Osteoblast (primary cell): ENCODE measurements at places on chromosomes 3 and 15. TPM values are rescaled to one million over a fixed set of nuclear protein-coding genes. Genes with fewer than 3 reads are reported as not detected.
A peak's percentile ranks its signal among the peaks of the same experiment; 100 is the strongest.

The GOLGA6D gene
- not detected in 2 replicates for total RNA-seq

DNA sequence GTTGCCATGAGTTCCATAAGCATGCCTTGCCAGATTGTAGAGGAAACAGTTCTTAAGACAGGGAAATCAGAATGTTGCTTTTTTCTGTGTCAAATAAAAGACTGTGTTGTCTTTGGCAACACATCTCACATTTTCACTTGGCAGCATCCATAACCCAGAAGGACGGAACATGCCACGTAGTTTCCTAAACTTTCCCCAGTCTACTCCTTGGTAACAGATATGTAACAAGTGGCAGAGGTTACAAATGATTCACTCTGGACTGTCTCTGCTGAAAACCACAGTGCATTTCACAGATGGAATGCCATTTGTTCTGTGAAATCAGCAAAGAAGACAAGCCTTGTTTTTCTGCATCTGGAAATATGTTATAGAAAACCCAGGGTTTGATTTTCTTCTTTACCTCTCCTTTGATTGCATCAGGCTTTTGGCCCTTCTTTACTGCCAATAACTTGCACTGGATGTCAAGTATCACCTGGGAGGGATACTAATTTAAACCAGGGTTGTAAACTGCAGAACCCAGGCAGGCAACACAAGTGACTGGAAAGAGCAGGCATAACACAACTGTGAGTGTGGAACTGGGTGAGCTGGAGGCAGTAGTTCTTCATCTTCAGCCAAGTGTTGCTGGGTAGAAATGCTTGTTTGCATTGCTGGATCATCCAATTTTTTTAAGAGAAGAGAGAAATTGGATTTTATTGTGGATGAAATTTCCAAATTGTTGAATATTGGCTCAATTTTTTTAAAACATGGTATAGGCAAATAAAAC, 124.4 kb upstream of the FOXB1 start:
- peak; percentile 62 for DNase-seq

The CORO2B gene
- total RNA-seq: 10.5 and 14.1 TPM in 2 replicates

The SUCNR1 gene
- total RNA-seq: under 0.01 TPM in 1 of 2 replicates, not detected in the other

DNA sequence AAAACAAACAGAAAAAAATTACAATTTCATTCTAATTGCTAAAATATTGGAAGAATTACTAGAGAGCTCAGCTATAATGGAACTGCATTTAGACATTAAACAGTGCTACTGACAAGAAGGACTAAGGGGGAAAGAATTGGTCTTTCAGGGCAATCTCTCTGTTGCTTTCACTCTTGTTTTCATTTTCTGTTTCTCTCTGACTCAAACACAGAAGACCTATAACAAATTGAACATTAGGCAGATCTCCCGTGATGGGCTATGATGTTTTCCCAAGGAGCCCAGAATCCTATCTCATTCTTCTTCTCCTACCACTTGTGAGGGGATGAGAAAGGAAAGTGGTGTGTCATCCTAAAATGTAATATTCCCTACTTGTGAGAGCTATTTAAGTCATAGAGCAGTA, 358.0 kb upstream of the TGFBR2 start:
- DNase-seq: no peak

The SPESP1 gene
- 2.9 TPM in 2 replicates for total RNA-seq

- DNase-seq: no peak
Observed at GRCh38 chr15:85690561-85691231, 104.0 kb downstream of the KLHL25 start.

The CPN2 gene
- under 0.01 and 0.29 TPM in 2 replicates for total RNA-seq

DNA sequence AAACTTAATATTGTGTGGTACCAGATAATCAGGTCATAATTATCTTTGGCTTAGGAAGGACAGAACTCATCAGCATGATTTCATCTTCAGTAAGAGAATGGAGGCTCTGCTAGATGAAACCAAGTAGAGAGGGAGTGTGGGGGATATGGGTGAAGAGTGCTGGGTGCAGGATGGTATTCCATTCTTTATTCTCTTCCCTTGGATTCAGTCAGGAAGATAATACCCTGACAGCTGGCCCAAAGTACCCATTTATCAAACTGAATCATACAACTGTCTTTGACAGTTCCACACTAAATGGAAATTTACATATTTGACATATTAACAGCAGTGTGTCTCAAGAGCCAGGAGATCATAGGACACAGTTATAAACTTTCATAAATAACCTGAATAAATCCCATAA, 44.7 kb downstream of the GOLIM4 start:
- DNase-seq: no peak

The MORC1 gene
- total RNA-seq: not detected in 2 replicates

The CIAO2A gene
- 45.2 and 51.0 TPM in 2 replicates for total RNA-seq

- DNase-seq: peak; percentile 38
Observed at GRCh38 chr3:119529883-119530282, 29.5 kb downstream of the CD80 start.

The DNAH12 gene
- under 0.01 TPM in 2 replicates for total RNA-seq

DNA sequence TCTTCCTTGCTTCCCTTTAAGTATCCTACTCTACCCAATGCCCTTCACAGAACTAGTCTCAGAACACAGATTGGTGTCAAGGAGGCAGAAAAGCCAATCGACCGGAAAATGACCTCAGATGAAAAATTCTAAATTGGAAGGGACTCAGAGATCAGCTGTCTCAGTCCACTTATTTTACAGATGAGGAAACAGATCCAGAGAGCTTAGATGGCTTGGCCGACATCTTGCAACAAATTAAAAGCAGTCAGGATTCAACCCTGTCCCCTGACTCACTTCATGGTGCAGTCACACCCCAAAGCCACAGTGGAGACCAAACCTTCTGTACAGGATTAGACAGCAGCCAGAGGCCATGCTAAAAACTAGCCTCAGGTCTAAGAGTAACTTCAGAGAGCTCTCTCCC, 169.3 kb upstream of the BHLHE40 start:
- DNase-seq: no peak

DNA sequence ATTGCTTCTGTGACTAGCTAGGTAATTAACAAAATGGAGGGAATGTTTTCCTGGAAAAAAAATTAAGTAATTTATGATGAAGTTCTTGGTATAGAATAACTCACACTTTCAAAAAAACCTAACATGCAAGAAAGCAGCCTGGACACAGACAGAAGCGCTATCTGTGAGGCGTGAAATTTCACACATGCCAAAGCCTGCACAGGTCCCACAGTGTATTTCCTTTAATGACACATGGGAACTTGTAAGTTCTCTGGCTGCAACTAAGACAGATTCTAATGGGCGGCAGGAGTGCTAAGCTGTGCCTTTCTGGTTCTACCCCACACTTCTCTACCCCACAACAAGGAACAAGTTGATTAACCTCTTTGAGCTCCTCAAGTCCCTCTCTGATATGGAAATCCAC, 84.9 kb upstream of the NEO1 start:
- DNase-seq: no peak

- no peak for DNase-seq
Observed at GRCh38 chr15:49225572-49226281, 55.7 kb downstream of the GALK2 start.

The HTR3E gene
- not detected in 2 replicates for total RNA-seq

GRCh38 chr3:156750191-156750873, 75.8 kb upstream of the LEKR1 start:
- peak; percentile 81 for DNase-seq

DNA sequence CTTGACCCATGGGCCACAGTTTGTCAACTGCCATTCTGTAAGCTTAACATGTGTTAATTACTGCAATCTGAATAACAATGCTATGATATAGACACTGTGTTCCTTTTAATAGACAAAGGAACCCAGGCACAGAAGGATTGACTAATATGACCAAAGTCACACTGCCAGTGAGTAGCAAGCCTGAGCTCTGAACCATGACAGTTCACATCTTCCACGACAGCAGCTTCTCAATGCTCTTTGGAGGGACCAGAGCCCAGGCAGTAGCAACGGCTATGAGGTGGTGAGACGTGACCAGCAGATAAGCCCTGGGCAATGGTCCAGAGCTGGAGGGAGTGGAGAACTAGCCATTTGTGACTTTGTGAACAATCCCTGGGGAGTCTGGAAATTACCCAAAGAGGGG, 19.4 kb downstream of the CA12 start:
- DNase-seq: peak; percentile 67

The GATA2 gene
- 0.72 and 0.88 TPM in 2 replicates for total RNA-seq

DNA sequence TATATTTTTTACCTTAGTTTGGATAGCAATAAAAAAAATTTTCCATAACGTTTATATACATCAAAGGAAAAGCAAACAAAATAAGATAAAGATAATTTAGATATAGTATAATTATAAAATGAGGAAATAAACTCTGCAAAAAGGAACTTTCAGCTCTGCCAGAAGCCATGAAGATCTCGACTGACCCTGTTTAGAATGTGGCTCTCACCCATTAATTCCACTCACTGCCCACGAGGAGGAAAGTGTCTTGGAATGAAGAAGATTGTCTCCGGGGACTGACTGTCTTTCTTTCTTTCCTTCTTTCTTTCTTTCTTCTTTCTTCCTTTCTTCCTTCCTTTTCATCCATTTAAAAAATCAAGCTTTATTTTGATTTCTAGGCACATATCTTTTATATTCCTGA, 20.1 kb upstream of the PRR20G start:
- no peak for DNase-seq

The C3orf85 gene
- not detected in 2 replicates for total RNA-seq

GRCh38 chr15:89591834-89592233, 16.6 kb downstream of the TICRR start:
- DNase-seq: no peak

DNA sequence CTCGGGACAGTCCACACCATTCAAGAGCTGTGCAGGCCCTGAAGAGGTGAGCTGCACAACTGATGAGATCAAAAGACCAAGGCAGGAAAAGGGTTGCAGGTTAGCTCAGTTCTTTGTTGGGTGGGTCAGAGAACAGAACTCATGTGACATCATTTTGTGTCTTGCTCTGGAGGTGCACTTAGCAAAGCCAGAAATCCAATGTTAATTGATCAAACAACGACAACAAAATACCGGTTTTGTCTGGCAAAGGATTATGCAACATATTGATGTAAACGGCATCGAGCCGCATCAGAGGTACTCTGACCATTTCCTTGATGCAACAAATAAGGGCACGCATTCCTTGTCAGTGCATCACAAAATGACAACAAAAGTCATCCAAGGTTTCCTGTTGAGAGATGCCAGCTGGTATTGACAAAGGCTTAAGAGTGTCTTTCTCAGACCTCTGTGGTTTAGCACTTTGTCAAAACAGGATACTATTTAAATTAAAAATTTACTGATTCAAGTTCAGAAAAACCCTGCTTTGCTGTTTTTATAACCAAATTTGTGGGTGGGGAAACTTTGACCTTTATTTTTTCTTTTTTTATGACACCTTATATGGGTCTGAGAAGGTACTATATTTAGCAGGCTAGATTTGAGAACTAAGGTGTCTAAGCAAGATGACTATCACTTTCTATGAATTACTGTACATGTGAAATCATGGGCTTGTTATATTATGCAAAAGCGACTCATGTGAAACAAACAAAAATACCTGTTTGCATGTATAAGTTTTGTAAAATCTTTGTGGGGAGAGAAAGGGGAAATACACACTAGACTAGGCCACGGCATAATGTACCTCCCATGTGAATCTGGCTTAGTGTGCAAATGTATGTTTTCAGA, 496.1 kb downstream of the FOXP1 start:
- peak; percentile 82 for DNase-seq

DNA sequence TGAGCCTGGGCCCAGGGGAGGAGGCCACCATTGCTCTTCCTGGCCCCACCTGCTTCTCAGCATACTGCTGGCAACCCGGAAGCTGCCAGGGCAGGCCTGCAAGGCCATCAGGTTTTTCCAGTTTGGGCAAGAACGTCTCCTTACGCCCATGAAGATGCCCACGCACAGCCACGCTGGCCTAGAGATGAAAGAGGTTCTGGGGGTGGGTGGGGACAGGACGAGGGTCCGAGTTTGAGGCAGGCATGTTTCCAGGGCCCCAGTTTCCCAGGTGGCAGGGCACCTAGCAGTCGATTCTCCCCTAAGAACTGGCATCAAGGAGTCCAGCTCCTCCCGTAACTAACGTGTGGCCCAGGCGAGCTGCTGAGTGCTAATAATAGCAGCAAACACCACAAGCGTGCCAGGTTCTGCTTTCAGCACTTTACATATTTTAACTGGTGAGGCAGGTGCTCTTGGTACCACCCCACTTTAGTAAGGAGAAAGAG, 45.8 kb downstream of the ZNF710 start:
- DNase-seq: no peak

The TMC3 gene
- total RNA-seq: not detected in 2 replicates

The SERPINI1 gene
- total RNA-seq: 1.4 and 2.7 TPM in 2 replicates

The ROPN1B gene
- total RNA-seq: not detected in 2 replicates

- DNase-seq: peak; percentile 94
Observed at GRCh38 chr15:33013827-33014445, 180.6 kb downstream of the FMN1 start.

DNA sequence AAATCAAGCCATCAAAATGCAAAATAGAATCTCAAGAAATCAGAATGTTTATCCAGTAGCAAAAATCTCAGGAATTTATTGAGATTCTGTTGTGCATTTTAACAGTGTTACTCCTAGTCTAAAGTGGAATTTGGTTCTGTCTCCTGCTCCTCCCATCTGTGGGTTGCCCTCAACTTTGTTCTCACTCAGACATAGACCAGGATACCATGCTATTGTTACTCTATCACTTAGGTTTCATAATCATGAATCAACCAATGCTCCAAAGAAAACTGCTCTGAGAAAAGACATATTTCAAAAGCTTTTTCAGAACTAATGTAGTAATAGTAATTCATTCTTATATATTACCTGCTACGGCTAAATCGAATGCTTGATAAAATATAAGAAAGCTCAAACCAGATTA, 274.7 kb downstream of the RBMS3 start:
- DNase-seq: no peak

DNA sequence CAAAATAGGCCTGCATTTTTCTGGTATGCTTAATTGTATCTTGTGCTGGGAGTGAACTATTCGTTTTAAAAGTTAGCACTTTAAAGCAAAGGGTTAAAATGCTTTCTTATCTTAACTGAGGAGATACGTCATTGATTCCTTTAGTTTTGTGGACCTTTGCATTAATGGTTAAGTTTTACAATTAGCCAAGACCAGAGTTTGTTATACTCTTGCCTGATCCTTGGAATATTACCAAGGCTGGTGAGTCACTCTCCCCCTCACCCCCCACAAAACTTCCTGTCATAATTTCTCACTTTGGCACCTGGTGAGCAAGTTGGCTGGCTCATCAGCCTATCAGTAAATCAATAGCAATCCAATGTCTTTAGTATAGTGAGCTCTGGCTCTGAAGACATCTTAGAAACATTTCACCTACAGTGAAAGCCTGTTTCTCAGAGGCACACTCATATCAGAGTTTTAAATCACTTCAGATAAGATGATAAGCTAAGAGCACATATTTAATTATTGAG, 26.7 kb downstream of the SLC2A2 start:
- no peak for DNase-seq

DNA sequence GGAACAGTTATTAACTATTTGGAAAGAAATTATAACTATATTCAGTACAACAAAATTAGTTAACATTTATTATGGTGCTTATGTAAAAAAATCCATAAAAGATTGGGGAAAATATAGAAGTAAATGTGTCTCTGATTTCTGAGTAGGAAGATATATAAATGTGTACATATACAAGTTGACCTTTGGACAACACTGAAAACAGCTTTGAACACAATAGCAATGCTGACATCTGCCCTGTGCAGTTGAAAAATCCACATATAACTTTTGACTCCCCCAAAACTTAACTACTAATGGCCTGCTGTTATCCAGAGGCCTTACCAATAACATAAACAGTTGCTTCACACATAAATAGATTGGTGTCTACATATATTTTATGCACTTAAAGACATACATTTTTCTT, 12.3 kb downstream of the TIMMDC1 start:
- DNase-seq: no peak

The ALDH1A2 gene
- total RNA-seq: 0.88 and 1.1 TPM in 2 replicates
